ENCODE measurements at places on chromosomes 4 and X.

- DNase-seq, result no peak
These were observed 107.3 kb downstream of the PTTG2 start for GRCh38 chr4:38067499-38067898.

- no peak for DNase-seq
These were observed 693 bp downstream of the OCIAD1 start for GRCh38 chr4:48831532-48832030.

DNA sequence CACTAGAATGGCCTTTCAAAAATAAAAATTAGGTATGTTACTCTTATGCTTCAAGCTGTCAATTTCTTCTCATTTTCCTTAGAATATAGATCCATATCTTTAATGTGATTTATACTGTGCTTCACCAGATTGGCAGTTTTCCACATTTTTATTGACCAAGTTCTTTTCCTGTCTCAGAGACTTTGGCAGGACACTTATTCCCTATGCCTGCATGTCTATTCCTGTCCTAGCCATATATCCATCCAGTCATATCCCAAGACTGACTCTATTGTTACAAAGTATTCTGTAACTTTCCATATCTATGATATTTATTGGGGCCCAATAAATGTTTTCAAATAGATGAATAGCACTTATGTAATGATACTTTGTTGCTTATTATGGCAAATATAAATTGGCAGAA, 450.7 kb downstream of the GASK1B start:
- no peak for DNase-seq

- DNase-seq, result no peak
These were observed 295.6 kb upstream of the F9 start for GRCh38 chrX:139234898-139235297.

- no peak for DNase-seq
These were observed 50.3 kb downstream of the BCOR start for GRCh38 chrX:40047485-40047884.

DNA sequence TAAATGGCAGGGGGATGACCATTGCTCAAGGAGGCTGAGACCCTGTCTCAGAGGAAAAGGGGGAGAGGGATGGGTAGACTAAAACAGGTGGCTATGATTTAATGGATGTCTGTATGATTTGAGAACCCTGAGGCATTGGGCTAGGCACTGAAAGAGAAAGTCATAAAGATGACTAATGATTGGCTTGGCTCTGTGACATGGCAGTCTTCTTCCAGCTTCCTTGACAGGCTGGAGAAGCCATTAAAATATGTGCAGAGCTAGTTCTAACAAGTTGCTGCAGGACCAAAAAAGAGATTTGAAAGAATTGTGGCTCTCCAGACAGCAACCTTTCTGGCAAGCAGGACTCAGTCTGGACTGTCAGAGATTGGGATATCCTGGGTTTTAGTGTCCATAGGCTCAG, 53.6 kb downstream of the AMER1 start:
- no peak for DNase-seq

DNA sequence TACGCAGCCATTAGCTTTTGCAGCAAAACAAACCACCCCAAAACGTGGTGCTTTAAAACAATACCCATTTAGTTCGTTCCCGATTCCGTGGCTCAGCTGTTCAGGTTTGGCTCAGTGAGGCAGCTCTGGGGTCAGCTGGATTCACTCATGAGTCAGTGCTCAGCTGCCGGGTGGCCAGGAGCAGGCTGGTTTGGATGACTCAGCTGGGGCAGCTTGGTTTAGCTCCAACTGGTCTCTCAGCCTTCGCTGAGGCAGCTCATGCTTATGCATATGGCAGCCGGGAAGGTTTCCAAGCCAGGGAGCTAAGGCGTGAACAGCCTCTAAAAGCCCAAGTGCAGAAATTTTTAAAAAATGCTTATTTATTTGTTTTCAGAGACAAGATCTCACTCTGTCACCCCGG, 13.3 kb upstream of the CD99 start:
- DNase-seq, result no peak

DNA sequence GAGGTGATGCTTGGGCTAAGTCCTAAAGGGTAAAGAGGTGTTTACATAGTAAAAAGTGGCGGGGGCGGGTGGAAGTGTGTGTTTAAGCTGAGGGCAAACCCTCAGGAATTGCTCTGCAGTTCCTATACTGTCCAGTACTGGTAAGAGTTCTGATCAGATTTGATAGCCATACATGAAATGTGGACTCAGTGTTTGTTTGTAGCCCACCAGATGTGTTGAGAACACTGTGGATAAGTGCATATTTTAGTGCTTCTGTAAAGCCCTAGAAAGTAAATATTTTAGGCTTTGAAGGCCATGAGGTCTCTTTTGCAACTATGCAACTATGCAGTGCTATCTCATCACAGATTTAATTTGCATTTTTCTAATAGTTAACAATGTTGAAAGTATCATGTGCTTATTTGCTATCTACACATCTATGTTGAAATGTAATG, 80.7 kb upstream of the EOLA2 start:
- DNase-seq, result no peak

DNA sequence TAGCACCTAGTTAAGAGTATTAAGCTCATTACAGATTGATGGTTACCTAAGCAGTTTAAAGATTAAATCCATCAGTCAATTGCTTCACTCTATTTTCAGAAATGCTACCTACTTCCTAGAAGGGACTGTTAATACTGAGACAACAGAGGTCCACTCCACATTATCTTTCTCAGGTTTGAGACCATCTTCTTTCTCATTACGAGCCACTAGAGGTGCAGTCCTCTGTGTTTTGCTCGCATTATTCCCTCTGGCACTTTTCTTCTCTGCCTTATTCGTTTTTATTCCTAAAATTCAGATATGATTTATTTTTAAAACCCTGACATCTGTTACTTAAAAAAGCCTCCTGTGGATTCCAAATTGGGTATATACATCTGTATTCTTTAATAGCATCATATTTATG, 459.1 kb downstream of the FSTL5 start:
- no peak for DNase-seq

- DNase-seq, result no peak
These were observed 62.5 kb upstream of the HOPX start for GRCh38 chr4:56743550-56743949.

All from activated naive CD4-positive, alpha-beta T cell treated with Interleukin-2 at 50 U/mL for 16 hours (primary cell).